Hepatocyte (in vitro differentiated cells): ENCODE measurements at places on chromosomes 12 and 14. TPM values are rescaled to one million over a fixed set of nuclear protein-coding genes. Genes with fewer than 3 reads are reported as not detected.

Gene EIF5
- 331 and 355 TPM in 2 replicates for polyA plus RNA-seq

Gene TCL1A
- not detected in 2 replicates for polyA plus RNA-seq

GRCh38 chr12:24554612-24555295 lies 394.1 kb downstream of the BCAT1 start:
- no peak overlapping the region for H3K27ac ChIP-seq
- no peak for DNase-seq
- no peaks in the 10 kb centered on the region for H3K27me3 ChIP-seq
- no peaks in the 10 kb centered on the region for H3K36me3 ChIP-seq
- no peak overlapping the region for H3K4me3 ChIP-seq

DNA sequence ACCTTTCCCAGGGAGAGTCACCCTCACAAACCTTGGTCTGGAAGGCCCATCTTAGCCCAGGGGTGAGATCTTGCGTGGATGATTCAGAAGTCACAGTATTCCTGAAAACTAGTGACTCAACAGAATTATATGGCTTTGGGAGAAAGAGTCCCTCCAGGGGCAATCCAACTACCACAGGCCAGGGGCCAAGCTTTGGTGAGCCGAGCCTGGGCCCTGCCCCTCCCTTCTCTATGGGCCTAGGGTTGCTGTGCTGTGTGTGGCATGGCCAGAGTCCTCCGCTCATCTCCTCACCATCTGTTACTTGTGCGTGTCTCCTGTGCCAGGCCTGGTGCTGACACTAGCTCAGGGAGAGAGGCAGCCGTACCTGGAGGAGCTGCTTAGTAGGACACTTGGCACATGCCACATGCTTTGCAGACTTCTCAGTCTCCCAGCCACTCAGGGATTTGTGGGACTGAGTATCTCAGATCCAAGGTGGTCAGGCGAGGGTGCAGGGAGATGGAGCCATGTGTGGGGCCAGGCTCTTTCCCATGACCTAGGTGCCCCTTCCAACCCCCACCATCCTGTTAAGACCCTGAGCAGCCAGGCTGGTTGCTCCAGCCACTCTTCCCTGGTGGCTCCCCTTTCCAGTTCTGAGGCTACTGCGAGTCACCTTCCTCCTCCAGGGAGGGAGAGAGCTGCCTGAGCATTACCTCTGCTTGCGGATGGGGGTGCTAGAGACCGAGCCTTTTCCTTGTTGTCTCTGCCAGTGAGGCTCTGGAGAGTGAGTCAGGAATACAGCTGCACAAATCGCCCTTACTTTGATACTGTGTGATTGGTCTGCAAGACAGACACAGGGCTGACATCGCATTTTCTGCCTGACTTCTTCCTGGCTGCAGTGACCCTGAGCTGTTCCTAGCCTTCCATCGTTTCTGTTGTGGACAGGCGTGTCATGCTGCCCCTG lies 94.1 kb downstream of the SLC25A47 start:
- H3K4me1 ChIP-seq = peaks cover 10% of the 10 kb centered on the region
- no peak overlapping the region for H3K4me3 ChIP-seq
- no peaks in the 10 kb centered on the region for H3K36me3 ChIP-seq

DNA sequence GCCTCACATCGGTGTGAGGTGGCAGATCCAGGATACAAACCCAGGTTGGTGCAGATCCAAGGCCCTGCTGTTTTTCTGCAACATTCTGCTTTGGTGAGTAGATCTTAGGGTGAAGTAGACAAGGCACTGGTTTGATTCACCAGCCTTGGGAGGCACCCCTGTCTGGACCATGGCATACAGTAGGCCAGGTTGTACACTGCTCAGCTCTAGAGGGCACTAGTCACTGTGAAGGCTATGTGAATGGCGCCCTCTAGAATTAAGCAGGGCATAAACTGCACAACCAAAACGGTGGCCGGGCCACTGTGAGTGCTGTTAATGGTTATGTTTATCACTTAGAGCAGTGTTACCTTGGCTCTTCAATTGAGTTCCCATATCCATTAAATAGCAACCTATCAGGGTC lies 280.6 kb upstream of the PWP1 start:
- no peaks in the 10 kb centered on the region for H3K27me3 ChIP-seq
- H3K4me3 ChIP-seq = no peak overlapping the region
- no peaks in the 10 kb centered on the region for H3K36me3 ChIP-seq
- H3K27ac ChIP-seq = no peak overlapping the region
- no peaks in the 10 kb centered on the region for H3K4me1 ChIP-seq

GRCh38 chr12:116604178-116604895 lies 45.2 kb downstream of the MAP1LC3B2 start:
- peaks cover 14% of the 10 kb centered on the region for H3K4me1 ChIP-seq
- no peak overlapping the region for H3K27ac ChIP-seq
- no peaks in the 10 kb centered on the region for H3K36me3 ChIP-seq
- H3K27me3 ChIP-seq = no peaks in the 10 kb centered on the region
- DNase-seq = no peak

Gene GPRC5A
- 80.4 and 97.0 TPM in 2 replicates for polyA plus RNA-seq

Gene TMEM63C
- 5.4 and 9.7 TPM in 2 replicates for polyA plus RNA-seq

Gene C12orf50
- not detected in 2 replicates for polyA plus RNA-seq

- peak; percentile 35 for DNase-seq
- no peaks in the 10 kb centered on the region for H3K4me1 ChIP-seq
- no peak within 1 kb of the TSS for H3K27ac ChIP-seq
- H3K27me3 ChIP-seq = peaks cover 49% of the 10 kb centered on the region
These were observed at the start of gene PPFIA2 for GRCh38 chr12:81759190-81760051. Gene PPFIA2, minus strand, starts transcription at chr12:81759350.

Gene RNASE7
- polyA plus RNA-seq = not detected in 2 replicates

DNA sequence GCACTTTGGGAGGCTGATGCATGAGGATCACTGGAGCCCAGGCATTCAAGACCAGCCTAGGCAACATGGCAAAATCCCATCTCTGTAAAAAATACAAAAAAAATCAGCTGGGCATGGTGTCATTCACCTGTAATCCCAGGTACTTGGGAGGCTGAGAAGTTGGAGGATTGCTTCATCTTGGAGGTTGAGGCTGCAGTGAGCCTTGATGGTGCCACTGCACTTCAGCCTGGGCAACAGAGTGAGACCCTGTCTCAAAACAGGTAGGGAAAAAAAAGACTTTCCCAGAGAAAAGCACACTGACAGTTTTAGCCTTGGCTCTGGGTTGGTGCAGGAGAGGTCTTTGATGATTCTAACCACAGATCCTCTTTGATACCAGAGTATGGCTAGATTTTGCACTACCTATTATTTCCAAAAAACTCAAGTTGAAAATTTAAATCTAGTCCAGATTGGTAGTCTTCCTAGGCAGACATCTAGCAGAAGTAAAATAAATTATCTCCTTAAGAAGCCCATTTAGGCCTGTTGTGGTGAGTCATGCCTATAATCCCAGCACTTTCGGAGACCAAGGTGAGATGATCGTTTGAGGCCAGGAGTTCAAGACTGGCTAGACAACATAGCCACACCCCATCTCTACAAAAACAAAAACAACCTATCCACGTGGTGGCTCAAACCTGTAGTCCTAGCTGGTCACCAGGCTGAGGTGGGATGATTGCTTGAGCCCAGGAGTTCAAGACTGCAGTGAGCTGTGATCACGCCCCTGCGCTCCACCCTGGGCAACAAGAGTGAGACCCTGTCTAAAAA lies 18.6 kb downstream of the LARP4 start:
- H3K36me3 ChIP-seq = no peaks in the 10 kb centered on the region
- no peak overlapping the region for H3K4me3 ChIP-seq
- no peaks in the 10 kb centered on the region for H3K4me1 ChIP-seq

DNA sequence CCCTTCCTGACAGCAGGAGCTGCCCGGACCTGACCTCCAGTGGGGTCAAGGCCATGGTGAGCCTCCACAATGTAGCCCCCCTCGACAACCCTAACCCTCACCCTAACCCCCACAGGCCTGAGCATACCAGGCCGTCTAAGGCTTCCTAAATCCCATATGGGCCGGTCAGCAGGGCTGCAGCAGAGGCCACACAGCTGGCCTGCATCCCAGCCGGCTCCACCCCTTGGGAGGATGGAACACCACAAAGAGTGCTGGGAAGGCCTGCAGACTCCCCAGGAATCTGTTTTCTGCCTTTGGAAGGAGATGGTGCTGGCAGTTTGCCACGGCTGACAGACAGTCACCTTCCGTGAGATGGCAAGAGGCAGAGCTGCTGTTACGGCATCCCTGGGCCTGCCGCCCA lies 2.8 kb downstream of the TMEM179 start:
- no peak overlapping the region for H3K27ac ChIP-seq
- H3K4me3 ChIP-seq = no peak overlapping the region
- peaks cover 5% of the 10 kb centered on the region for H3K4me1 ChIP-seq
- peak; percentile 69 for DNase-seq
- H3K27me3 ChIP-seq = peaks cover 17% of the 10 kb centered on the region

DNA sequence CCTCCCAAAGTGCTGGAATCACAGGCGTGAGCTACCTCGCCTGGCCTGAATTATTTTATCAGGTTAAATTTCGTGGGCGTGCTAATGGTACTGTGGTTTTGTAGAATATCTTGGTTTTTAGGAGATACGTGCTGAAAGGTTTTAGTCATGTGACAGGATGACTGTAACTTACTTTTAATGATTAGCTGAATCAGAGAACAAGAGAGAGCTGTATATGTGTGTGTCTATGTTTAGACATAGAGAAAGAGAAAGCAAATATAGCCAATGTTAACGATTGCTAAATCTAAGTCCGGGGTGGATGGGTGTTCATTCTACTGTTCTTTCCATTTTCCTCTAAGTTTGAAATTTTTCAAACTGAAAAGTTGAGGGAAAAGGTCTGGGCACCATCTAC lies 9.2 kb upstream of the PNMA1 start:
- no peak for DNase-seq
- H3K36me3 ChIP-seq = peaks cover 4% of the 10 kb centered on the region
- peaks cover 24% of the 10 kb centered on the region for H3K4me1 ChIP-seq
- no peak overlapping the region for H3K4me3 ChIP-seq

DNA sequence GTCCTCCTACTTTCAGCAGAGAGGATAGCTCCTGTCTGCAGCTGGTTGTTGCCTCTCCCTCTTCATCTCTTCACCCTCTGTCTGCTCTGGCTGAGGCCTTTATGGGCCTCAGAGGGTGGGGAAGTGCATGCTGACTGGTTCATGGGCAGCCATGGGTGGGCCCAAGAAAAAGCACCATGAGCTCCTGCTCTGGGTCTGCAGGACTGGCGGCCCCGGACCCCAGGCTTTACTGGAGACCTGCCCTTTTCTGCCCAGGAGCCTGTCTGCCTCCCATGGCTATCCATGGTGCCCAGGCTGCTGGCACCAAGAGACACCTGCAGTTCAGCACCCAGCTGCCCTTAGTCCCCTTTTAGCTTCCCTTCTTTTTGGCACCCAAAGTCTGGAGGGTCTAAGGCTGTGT lies 137.1 kb downstream of the PTPRR start:
- no peak for DNase-seq
- no peak overlapping the region for H3K4me3 ChIP-seq
- no peaks in the 10 kb centered on the region for H3K36me3 ChIP-seq

Gene CAPRIN2
- 19.0 and 23.0 TPM in 2 replicates for polyA plus RNA-seq

DNA sequence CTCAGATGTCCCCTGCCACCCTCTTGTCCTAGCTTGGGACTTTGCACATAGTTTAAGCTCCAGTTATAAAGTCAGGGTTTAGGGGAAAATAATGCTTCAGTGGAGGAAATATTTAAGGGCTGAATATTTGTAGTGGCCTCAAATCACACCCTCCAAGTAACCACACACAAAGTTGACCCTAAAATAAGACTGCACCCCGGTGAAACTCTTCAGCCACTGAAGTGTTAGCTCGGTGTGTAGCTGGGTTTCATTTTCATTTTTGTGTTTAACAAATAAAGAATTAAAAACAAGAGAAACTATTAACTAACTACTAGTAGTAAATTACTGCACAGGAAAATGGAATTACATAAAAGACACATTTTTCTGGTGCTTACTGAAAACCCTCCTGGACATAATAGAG lies 14.8 kb upstream of the BCL11B start:
- DNase-seq = no peak
- H3K27me3 ChIP-seq = no peaks in the 10 kb centered on the region
- no peaks in the 10 kb centered on the region for H3K4me1 ChIP-seq
- H3K4me3 ChIP-seq = no peak overlapping the region
- no peak overlapping the region for H3K27ac ChIP-seq

- H3K4me1 ChIP-seq = peaks cover 4% of the 10 kb centered on the region
- no peak overlapping the region for H3K27ac ChIP-seq
- no peak overlapping the region for H3K4me3 ChIP-seq
- DNase-seq = no peak
- H3K27me3 ChIP-seq = no peaks in the 10 kb centered on the region
- no peaks in the 10 kb centered on the region for H3K36me3 ChIP-seq
These were observed 431.5 kb downstream of the BCL11B start for GRCh38 chr14:98840511-98840910.

DNA sequence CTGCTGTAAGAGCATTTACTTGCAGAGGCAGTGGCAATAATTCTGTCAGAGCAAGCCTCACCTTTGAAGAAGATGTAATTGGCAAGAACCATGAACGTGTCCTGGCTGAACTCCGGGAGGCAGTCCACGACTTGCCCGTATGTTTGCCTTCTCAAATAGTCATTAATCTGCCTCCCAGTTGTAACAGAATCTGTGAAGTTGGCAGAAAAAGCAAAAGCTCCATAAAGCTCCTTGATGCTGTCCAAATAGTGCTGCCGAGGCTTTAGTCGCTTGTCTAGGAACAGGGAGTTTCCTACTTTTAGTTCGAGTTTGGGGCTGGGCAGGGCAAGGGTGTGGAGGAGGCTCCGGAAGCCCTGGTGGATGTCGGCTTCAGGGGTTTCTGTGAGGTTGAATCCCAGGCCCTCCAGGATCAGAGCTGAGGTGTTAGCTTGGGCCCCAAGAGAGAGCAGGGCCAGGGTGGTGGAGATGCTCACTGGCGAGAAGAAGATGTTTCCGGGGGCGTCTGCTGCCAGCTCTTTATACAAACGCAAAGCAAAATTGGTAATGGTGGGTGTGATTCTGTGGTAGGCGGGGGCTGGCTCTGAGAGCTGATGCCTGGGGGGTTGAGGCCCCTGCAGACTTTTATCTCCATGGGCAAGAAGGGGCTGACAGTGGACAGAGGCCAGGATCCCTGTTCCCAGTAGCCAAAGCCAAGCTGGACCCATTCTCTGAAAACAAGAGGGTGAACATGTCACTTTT lies 4.4 kb downstream of the SERPINA11 start:
- H3K4me3 ChIP-seq = no peak overlapping the region
- H3K27me3 ChIP-seq = peaks cover 9% of the 10 kb centered on the region
- no peak overlapping the region for H3K27ac ChIP-seq
- no peak for DNase-seq
- no peaks in the 10 kb centered on the region for H3K4me1 ChIP-seq

DNA sequence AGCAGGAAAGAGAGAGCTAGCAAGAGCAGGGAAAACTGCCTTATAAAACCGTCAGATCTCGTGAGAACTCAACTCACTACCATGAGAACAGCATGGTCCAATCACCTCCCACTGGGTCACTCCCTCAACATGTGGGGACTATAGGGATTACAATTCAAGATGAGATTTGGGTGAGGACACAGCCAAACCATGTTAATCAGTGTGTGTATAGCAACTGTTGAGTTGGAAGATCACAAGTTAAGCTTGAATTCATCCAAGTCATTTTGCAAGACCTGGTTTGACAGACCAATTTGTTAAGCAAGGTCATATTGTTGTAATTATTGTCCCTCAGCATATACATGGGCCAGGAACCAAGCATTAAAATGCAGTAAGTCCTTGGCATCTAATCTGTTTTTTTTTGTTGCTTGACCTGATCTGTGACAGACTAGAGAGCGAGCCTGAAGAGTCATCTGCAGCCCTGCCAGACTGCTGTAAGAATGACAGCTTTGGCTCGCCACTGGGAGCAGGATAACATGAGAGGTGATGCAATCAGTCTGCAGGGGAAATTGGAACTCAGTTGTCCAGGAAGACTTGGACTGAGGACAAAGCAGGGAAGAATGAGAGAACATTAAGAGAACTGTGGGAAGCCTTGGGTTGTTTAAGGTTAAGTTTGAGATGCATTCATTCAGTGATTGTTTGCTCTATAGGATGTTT lies 297.6 kb upstream of the SEL1L start:
- no peaks in the 10 kb centered on the region for H3K4me1 ChIP-seq
- DNase-seq = peak; percentile 51
- H3K36me3 ChIP-seq = no peaks in the 10 kb centered on the region
- H3K4me3 ChIP-seq = no peak overlapping the region
- H3K27me3 ChIP-seq = no peaks in the 10 kb centered on the region
